Mammary epithelial cell (primary cell): ENCODE measurements at places on chromosomes 16 and 17. TPM values are rescaled to one million over a fixed set of nuclear protein-coding genes. Genes with fewer than 3 reads are reported as not detected.

GRCh38 chr16:9185381-9185780 lies 93.9 kb downstream of the HAPSTR1 start:
- DNase-seq, result no peak

DNA sequence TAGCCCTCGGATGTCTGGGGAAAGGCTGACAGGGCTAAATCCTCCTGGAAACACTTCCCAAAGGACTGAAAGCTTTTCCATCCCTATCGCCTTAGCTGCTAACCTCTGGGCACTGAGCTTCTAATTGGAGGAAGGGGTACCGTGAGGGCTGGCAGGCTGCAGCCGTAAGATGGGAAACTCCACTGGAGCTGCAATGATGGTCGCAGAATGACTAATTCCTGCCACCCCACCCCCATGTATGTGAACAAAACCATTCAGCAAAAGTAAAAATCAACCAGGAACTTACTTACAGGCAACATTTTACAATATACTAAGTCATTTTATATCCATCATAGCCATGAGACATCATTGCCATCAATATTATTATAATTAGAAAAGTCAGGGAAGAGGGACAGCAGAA lies 133.3 kb downstream of the ABCC12 start:
- DNase-seq, result peak; percentile 9

GRCh38 chr17:21674242-21674731 lies 18.0 kb upstream of the KCNJ18 start:
- DNase-seq, result no peak

DNA sequence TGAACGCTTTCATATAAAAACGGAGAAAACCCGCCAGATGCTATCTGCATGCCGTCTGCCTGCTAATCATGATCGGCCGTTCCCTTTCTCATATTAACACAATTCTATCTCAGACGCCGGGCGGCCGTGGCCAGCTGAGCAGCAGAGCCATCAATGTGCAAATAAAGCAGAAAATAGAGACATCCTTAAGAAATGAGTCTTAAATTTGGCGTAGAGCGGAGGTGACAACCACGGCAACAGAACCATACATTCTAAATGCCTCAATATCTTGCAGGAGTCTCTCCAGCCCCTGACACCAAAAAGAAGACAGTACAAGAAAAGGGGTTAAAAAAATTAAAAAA lies 2.7 kb upstream of the IRX5 start:
- DNase-seq, result peak; percentile 49

GRCh38 chr16:53945996-53946395 lies 242.0 kb downstream of the FTO start:
- peak; percentile 43 for DNase-seq

DNA sequence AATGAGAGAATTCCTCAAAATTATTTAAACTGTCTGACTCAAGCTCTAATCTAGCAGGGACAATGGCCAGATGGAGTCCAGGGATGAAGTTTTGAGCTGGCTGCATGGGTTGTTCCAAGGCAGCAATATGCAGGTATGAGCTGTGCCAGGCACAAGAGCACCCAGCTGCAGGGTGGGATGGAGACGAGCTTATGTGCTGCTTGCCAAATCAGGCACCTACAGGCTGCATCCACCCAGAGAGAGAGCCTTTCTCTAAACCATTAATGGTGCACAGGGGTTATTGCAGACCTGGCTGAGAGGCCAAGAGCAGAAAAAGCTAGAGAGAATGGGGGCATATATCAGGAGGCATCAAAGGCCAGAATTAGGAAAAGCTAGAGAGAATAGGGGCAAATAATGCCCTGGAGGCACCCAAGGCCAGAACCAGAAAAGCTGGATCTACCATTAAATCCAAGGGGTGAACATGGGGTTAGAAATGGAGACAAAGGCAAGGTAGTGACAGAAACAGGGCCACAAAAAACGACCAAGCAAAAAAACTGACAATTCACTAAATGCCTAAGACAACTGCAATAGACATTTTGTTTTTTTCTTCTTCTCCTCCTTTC lies 11.0 kb downstream of the KRT33A start:
- no peak for DNase-seq

DNA sequence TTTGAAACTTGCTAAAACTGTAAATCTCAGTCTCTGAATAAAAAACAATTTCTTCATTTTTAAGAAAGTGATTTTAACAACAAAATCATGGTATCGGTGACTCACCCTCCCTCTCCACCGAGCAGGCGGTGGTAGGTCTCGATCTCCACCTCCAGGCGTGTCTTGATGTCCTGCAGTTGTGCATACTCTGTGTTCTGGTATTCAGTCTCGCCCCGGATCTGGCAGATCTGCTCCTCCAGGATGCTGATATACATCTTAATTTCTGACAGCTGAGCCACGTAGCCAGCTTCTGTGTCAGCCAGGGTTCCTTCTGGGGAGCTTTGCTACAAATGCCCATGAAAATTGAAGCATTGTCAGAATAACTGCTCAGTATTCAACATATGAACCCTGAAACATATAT lies 15.4 kb upstream of the KRT24 start:
- DNase-seq, result peak; percentile 50

DNA sequence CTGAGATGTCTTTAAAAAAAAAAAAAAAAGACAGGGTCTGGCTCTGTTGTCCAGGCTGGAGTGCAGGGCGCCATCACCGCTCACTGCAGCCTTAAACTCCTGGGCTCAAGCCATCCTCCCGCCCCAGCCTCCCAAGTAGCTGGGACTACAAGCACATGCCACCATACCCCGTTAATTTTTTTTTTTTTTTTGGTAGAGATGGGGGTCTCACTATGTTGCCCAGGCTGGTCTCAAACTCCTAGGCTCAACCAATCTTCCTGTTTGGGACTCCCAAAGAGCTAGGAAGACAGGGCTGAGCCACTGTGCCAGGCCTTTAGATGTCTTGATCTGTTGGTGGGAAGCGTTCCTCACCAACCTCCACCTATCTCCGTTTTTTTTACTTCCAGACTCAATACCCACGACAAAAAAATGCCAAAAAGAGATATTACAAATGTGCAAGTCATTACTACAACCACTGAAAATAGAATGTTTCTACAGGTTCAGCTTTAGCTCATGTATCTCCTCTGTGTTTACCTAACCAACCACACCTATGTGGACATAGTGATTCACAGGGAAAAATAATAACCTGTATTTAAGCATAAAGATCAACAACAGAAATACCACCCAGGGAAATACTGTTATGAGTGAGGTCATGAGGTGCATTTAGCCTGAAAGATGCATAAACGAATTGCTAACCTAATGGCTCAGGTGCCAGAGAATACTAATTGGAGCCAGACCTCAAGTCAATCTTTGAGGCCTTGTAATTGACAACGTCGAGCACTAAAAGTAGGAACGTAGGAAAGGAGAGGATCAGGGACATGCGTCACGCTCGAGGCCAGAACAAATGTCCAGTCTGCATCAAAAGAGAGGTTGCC lies 22.6 kb downstream of the NACA2 start:
- DNase-seq, result peak; percentile 74

GRCh38 chr16:48435906-48436305 lies 50.7 kb upstream of the SIAH1 start:
- DNase-seq, result no peak

- DNase-seq, result no peak
These were observed 5.6 kb upstream of the PVALEF start for GRCh38 chr17:81159611-81160265.

DNA sequence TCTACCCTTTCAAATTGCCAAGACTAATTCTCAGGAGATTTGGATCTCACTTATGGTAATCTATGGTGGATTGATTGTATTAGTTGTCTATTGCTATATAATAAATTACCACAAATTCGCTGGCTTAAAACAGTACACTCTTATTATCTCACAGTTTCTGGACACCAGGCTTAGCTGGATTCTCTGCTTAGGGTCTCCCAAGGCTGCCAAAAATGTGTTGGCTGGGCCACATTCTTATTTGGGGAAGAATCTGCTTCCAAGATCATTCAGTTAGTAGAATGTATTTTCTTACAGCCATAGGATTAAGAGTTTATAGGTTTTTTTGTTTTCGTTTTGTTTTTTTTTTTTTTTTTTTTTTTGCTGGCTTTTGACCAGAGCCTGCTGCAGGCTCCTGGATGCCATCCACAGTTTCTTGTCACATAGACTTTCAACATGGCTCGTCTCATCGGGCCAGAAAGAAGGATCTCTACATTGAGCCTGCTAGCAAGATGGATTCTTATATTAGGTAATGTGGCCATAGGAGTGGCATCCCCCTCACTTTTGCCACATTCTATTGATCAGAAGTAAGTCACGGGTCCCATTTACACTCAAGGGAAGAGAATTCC lies 415.3 kb downstream of the KIF2B start:
- DNase-seq, result no peak

DNA sequence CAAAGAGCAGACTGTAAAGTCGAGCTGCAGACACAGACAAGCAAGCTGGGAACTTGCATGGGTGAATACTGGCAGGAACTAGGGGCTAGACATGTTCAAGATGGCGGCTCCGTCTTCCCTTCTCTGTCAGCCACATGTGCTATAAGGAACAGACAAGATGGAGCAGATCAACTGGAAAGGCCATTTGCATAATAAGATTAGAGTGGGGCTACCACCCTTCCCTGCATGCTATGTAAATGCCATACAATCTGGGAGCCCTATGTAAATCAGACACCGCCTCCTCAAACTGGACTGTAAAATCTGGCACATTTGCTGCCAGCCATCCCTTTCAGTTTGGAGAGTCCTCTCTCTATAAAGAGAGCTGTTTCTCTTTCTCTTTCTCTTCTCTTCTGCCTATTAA lies 640.1 kb upstream of the CDH8 start:
- no peak for DNase-seq

Gene ZNF689
- total RNA-seq, result 6.7 TPM

Gene PRKCB
- not detected in 2 replicates for total RNA-seq

Gene SCGB1C2
- not detected for total RNA-seq

Gene GPR179
- total RNA-seq, result not detected

Gene ABI3
- total RNA-seq, result not detected

Gene PLEKHH3
- 22.7 TPM for total RNA-seq

Gene FNDC8
- total RNA-seq, result not detected in 2 replicates

Gene CTRL
- 0.67 and 1.2 TPM in 2 replicates for total RNA-seq

Gene ITGB4
- 2,618 TPM for total RNA-seq

Gene TELO2
- 24.7 and 37.7 TPM in 2 replicates for total RNA-seq

Gene CACNG1
- not detected in 2 replicates for total RNA-seq

Gene TNRC6A
- 21.3 TPM for total RNA-seq

Gene NLRC5
- 6.6 and 10.2 TPM in 2 replicates for total RNA-seq

Gene TP53TG3B
- total RNA-seq, result not detected

Gene CD300LB
- total RNA-seq, result not detected
